ENCODE measurements at places on chromosomes 12 and 14.

DNA sequence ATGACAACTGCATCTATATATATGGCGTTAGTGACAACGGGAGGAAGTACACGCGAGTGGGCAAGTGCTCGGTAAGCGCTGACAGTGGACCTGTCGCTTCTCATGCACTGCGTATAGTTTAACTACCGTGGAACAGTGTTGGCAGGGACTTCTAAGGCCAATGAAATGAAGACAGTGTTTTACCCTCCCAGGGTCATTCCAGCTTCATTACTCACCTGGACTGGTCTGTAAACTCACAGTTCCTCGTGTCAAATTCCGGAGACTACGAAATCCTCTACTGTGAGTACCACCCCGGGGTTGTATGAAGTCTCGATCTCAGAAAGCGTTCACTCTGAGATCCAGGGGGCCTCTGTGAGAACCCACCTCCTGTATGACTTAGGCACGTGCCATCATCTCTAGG, 129.2 kb upstream of the EVL start:
- DNase-seq: no peak

- no peak for DNase-seq
Observed at GRCh38 chr12:132771126-132771838, 9.7 kb upstream of the ANKLE2 start.

- DNase-seq: no peak
Observed at GRCh38 chr12:113812411-113813228, 153.5 kb downstream of the RBM19 start.

DNA sequence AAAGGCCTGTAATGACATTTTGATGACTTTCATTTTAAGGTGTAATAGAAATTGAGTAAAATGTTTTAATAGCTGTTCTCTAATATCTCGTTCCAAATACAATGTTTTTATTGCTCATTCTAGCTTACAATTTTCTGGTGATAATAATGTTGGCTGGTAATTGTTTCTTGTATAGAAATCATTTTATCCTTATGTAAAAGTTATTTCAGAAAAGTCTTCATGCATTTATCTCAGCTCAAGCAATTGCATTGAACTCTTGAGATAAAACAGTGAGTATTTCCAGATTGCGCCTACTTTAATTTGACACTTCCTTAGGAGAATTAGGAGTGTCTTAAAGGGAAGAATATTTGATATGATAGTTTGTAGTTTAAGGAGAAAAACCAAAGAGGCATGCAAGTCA, 4.0 kb downstream of the RMST start:
- no peak for DNase-seq

GRCh38 chr12:111091051-111091450, 170.7 kb upstream of the MYL2 start:
- no peak for DNase-seq

DNA sequence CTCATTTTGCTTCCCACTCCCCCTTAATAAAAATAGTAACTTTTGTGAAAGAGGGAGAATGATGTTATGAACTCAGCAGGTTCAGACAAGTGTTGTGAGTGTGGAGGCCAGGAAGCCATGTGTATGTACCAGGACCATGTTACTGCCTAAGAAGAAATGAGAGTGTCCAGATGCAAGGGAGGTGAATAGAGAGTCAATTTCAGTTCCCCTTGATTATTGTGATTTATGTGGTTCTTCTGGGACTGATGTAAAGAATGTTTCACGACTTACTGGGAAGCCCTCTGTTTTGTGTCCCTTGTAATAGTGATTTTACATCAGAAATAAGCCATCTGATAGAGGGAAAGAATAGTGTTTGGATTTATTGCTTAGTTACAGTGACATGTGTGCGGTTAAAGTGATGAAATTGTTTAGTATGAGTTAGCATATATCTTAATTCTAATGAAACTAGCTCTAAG, 32.5 kb downstream of the FBXO34 start:
- no peak for DNase-seq

Measured in DMS153 (cell line).